Right ventricle myocardium inferior (tissue), 1 donor: ENCODE measurements at places on chromosomes 6 and 20.

DNA sequence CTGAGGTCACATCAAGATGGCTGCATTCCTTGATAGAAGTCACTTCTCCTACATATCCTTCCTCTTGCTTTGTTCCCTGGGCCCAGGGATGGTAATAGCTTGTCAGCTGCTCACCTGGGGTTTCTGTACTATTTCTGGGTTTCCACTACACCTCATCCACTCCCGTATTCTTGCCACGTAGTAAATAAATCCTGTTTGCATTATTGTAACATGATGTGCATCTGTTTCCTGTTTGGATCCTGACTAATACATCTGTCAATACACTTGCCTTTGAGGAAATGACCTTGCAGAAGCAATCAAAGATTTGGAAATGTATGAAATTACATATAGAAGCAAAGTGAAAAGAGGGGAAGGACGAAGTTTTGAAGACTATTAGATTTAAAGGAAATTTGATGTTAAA is 619.0 kb downstream of the PHF3 start:
- no peak for DNase-seq

- DNase-seq, result peak; percentile 85
Measured at GRCh38 chr6:29702519-29703103, 20.6 kb upstream of the HLA-F start.

DNA sequence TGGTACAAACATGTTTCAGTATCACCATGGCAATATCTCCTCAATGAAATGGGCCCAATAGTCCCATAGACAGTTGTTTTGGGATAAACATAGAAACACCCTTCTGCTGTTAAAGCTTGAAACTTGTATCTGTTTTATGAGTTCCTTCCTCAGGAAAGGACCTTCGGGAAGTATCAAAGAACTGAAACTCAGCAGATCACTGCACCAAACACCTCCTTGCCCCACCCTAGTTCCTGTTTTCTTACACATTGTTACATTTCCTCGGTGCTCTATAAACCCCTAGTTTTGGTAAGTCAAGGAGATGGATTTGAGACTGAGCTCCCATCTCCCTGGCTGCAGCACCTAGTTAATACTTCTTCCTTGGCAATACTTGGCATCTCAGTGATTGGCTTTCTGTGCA is 73.8 kb upstream of the ECI2 start:
- no peak for DNase-seq

DNA sequence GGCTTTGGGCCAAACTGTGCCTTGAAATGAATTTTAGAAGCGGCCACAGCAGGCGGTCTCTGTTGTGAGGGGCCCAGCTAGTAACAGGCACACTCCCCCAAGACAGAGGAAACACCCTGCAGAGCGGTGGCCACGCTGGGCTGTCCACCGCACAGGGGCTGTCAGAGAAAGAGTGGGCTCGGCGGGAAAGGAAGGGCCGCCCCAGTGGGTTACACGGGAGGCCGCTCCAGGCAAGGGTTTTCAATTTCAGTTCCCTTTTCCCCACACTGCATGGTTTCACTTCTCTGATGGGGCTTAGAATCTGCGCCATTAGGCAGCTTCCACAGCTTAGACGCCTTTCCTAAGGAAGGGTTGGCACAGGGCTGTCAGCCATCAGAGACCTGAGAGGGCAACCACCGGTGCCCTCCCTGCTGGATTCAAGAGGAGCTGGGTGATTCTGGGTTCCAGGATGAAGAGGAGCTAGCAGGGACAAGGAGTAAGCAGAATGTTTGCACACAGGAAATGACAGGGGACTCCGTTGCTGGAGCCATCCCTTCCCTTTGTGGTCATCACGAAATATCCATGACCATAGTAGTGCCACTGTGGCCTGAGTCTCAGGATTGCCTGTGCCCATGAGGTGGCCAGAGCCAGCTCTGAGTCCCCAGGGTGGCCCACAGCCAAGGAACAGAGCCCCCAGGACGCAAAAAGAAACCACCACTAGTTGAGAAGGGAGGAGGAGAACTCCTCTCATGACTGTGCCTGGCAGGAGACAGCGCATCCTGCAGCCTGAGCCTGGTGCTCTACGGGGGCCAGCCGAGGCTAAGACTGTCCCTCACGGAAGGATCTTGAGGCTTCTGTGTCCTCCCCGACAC is 282.7 kb downstream of the NRN1 start:
- DNase-seq, result no peak
